ENCODE measurements at places on chromosomes 11 and 22.

- DNase-seq = no peak
These were observed 111.7 kb downstream of the MYO18B start for GRCh38 chr22:25853501-25854284.

GRCh38 chr11:70020336-70021214 is 57.5 kb upstream of the ANO1 start:
- no peak for DNase-seq

- no peak for DNase-seq
These were observed 8.6 kb upstream of the OR51G1 start for GRCh38 chr11:4932751-4933150.

GRCh38 chr11:10866893-10867331 is 9.1 kb upstream of the ZBED5 start:
- no peak for DNase-seq

GRCh38 chr11:36156161-36156816 is 132.9 kb downstream of the COMMD9 start:
- no peak for DNase-seq

DNA sequence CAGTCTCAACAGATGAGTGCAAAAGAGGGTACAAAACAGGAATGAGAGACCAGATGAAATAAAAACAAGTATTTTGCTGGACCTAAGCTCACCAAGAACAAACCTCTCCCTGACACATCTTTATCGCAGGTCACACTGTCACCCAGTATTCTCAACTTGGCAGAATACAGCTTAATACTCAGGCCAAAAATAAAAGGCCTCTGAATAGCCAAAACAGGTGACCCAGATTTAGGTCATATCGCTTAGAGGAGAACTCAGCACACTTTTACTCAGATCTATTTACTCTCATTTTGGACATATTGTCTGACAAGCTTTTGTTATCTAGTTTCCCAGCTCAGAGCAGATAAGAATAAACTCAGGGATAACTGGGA is 216.9 kb upstream of the SYN3 start:
- no peak for DNase-seq

GRCh38 chr11:108624196-108624925 is 30.8 kb upstream of the EXPH5 start:
- DNase-seq = no peak

DNA sequence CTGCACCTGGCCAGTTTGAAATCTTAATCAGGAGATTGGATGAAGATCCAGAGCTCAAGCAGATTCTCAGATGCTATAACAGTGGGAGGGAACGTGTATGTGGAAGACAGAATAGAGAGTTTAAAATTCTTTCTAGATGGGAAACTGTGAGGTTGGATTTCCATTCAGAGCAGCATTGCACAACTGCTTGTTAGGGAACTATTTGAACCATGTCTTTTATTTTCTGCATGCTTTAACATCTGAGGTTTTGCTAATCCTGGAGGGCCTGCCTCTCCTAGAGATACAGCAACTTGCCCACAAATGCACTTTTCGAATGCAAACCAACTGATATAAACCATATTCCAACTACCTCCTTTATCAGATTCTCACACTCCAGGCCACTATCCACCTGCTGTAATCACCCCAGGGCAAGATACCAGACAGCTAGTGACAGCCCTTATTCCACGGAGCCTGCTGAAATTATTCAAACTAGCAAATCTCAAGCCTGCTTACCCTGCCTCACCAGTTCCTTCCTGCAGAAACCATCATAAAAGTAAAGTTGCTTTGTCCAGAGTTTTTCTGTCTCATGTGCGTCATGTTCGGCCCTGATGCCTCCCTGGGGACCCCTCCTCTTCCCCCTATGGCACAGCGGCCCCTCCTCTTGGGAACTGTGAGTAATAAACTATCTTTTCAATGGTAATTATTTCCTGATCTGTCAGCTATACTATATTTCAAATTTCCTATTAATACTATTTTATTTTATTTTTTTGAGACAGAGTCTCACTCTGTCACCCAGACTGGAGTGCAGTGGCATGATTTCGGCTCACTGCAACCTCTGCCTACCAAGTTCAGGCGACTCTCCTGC is 18.4 kb upstream of the SEC14L4 start:
- no peak for DNase-seq

DNA sequence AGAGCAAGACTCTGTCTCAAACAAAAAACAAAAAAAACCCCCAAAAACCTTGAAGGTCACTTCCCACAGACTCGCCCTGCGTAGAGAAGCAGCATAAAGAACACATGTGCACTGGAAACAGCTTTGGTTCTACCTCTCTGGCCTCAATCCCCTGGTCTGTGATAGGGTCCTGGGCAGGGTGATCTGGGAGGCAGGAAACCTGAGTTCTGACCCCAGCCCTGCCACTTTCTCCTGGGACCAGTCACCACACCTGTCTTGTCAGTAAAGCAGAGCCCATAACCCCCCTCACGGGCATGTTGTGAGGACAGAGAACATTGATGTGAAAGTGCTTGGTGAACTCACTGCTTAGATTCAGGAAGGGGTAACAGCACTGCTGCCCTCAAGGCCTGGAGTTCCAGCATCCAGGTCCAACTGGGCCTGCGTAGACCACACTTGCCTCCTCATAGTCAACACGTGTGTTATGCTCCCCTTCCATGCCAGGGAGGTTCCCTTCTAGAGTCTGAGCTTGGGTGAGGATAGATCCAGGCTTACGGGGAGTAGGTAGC is 11.4 kb downstream of the UCP2 start:
- DNase-seq = no peak

DNA sequence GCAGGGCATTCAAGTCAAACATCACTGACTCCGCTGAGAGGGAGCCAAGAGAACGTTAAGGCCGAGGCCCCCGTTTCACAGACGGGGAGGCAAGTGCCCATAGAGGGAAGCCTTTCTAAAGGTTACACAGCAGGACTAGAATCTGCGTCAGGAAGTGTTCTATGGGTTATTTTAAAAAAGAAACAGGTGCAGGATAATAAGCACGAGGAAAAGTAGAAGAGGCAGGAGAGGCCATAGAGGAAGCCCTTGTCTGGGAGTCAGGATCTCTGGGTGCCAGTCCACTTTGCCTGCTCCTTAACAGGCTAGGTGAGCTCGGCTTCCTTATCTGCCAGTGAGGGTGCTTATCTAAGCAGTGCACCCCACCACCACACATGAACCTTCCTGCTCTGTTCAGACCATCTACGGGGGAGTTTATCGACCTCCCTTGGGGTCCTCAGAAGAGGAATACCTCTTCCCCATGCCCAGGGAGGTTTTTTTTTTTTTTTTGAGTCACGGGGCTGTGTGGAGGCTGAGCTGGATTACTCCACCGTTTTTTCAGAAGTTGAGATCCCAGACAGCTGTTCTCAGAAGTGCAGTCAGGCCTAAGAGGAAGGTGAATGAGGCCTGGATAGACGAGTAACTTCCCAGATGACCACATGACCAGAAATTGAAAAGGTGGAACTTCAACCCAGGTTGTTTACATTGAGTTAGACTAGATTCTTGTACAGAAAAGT is 1.2 kb upstream of the FCHSD2 start:
- DNase-seq = no peak

DNA sequence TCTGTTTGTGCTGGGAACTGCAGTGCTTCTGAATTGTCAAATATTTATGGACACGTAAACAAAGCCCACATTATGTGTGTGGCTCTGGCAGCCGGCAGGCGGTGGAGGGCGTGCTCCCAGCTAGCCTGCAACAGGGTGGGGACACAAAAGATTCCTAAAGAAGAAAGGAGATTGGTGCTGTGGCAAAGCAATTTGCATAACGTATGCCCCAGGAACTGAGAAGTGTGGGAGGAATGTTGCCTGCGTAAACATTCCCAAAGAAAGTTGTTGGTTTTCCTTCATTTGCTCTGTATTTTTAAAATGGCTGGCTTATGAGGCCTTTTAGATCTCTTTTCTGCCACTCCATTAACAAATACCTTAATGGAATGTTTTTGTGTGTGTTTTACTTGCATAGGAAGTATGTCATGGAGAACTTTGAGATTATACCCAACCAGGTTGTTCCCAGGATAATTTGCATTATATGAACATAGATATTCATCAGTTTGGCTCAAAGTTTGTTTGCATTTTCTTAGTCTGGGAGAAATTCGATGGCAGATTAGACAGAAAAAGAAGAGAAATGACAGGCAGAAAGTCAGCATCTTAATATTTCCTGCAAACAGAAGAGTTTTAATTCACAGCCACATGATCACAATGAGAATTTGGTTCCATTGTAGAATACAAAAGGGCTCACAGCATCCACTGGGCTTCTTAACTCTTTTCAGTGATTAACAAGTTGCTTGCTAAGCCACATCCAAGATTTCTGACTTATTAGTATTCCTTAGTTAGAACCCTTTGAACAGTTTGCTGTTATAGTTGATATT is 41.8 kb upstream of the DLAT start:
- DNase-seq = no peak

DNA sequence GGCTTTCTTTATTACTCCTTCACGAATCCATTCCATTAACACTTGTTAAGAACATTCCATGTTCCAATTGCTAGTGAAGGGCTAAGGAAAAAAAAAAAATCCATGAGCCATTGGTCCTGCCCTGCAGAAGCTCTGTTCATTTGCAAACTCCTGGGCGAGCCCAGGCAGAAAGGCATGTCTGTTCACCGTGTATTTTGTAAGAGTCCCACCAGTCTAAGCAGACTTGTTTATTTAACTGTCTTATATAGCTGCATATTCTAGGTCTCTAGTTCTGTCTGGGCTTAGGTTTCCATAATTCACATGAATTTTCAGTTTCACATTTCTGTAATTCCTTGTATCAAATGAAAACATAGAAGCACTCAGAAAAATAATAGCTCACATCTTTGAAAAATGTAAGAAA is 97.4 kb upstream of the POU2AF2 start:
- no peak for DNase-seq

GRCh38 chr11:58575377-58576020 is at the start of gene LPXN:
Gene LPXN (minus strand): TSS chr11:58575856. CDS start chr11:58575772, 84 bp downstream.
- DNase-seq = peak; percentile 13

GRCh38 chr11:43574949-43575912 is 105.3 kb upstream of the HSD17B12 start:
- DNase-seq = no peak

DNA sequence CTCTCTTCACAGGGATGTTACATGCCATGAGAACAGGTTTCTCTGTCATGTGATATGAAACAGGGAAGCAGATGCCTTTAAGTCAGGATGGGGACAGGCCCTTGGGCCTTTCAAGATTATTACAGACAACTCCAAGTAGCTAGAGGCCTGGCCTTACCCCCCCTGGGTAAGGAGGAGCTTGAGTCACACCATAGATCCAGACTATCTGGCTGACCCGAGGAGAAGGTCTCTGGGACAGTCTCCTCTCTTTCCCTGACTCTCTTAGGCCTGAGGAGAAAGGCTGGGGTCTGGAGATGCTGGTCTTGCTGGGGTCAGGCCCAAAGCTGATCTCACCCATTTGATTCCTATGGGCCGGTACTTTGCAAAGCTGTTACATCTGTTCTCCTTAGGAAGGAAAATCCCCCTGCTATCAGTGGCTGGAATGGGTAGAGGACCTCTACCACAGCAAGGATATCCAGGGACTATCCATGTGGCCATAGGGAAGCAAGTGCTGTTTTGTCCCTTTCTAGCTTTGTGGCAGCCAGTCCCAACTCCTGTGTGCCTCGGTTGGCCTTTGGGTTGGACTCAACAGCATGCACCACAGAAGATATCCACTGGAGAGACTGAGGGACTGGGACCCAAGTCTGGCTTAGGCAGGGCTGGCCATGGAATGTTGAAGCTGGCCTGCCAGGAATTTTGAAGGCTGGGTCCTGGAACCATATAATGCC is 25.2 kb downstream of the RELT start:
- no peak for DNase-seq

GRCh38 chr11:118910309-118911112 is 15.2 kb downstream of the BCL9L start:
- DNase-seq = no peak

DNA sequence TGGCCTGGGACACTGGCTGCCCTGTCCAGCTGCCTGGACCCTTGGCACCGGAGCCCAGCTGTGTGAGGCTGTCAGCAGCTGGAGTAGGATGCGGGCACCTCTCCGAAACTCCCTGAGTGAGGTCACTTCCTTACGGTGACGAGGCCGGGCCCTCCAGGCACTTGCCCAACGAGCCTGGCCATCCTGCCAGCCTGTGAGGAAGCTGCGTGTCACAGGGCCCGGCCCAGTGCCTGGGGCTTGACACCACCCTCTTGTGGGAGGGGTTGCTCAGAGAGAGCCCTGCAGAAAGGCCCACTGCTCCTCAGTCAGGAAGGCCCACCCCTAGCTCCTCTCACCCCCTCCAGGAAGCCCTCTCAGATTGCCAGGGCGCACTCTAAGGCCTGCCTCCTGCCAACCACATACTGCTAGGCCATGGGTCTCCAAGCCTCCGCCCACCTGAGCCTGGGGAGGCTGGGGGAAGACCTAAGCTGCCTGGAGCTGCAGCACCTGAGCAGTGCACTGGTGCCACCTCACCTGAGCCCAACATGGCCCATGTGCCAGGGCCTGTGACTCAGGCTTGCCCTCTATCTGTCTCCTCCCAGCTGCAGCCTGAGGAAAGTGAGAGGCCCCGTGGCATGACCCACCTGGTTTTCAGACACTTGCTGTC is 4.3 kb upstream of the PHLDA2 start:
- peak; percentile 18 for DNase-seq

GRCh38 chr11:70627219-70627618 is 228.9 kb downstream of the CTTN start:
- no peak for DNase-seq

DNA sequence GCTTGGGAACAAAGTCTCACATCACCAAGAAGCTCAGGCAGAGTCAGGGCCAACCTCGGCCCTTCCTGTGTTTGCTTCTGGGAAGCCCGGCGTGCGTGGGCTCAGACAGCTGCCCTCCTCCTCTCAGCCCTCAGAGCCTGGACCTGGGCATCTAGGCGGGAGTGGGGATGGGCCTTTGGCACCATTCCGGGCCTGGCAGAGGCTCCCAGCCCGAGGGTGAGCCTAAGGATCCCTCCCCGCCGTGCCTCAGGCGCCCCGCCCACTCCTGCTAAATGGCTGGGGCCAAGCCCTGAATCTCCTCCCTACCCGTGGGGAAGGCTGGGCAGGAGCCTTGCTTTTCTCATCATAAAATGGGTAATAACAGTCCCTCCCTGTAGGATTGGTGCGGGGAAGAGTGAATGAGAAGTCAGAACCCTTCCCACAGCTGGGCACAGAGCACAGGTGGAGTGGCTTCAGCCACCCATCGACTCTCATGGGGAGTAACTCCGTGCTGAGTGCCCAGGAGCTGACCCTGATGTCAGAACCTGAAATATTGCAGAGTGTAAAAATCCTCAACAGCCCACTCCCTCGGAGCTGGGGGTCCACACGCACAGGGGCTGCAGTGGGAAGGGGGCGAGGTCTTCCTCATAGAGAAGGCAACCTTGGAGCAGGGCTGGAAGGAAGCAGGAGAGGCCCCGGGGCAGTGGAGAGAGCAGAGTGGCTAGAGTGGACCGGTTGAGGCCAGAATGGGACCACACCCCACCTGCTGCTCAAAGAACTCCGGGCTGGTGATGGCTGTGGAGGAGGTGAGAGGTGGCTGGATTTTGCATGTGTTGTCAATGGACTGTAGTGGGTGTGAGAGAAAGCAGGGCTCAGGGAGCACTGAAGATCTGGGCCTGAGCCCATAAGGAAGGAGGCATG is 18.8 kb upstream of the CDKN1C start:
- DNase-seq = no peak

DNA sequence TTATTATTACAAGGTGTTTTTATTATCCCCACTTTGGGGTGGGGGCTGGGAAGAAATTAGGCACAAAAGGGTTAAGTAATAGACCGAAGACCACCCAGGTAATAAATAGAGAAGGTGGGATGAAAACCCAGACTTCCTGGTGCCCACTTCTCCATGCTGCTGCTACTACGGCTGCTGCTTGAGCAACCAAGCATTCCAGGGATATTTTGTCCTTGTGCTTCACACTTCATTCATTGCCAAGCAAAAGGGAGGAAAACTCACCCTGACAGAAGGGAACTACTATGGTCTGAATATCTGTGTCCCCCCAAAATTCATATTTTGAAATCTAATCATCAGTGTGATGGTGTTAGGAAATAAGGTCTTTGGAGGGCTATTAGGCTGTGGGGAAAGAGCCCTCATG is 470.9 kb upstream of the API5 start:
- DNase-seq = no peak
